Posterior cingulate gyrus (tissue), 11 donors: ENCODE measurements at places on chromosomes 13 and 19.

GRCh38 chr19:1744822-1745563 lies 8.3 kb upstream of the ONECUT3 start:
- DNase-seq, result no peak

DNA sequence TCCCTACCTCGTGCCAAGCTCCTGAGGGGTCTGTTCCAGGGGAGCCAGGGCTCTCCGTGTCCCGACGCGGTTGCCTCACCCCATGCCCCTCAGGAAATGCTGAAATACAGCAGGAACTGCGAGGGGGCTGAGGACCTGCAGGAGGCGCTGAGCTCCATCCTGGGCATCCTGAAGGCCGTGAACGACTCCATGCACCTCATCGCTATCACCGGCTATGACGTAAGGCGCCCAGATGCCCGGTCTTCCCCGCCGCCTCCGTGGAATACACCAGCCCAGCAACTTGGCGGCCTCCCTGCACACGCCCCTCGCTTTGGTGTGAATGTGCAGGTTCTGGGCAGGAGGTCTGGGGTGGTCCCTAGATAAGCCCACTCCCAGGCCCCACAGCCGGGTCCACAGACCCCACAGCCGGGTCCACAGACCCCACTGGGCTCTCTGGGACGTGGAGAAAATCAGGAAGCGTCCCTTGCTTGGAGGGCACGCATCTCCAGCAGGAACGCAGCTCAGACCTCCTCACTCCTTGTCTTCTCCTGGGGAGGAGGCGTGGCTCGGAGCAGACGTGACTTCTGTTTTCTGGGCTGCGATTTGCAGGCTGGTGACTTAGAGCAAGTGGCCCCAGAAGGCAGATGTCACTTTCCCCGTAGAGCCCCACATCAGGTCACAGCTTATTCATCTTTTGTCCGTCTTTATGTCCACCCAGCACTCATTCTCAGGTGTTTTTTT lies 19.4 kb upstream of the F7 start:
- peak; percentile 33 for DNase-seq

DNA sequence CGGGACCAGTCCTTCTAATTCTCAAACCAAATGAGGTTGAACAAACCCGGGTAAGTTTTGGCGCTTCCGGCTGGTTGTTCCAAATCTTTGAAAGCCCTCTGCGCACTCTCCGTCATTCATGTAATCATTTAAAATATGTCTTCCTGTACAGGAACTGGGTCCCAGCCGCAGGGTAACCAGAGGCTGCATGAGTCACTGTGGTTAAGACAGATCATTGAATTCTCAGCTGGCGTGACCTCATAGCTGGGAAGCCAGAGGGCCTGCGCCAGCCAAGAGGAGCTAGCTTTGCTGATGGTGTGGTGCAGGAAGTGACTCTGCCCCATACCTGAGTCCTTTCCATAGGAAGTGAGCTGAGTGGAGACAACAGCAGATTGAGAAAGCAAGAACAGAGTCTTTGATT lies 135.2 kb downstream of the TSHZ3 start:
- no peak for DNase-seq

GRCh38 chr19:3721131-3721886 lies 13.1 kb downstream of the TJP3 start:
- DNase-seq, result peak; percentile 42
